NCI-H774 (cell line): ENCODE measurements at places on chromosomes 6 and 20.

DNA sequence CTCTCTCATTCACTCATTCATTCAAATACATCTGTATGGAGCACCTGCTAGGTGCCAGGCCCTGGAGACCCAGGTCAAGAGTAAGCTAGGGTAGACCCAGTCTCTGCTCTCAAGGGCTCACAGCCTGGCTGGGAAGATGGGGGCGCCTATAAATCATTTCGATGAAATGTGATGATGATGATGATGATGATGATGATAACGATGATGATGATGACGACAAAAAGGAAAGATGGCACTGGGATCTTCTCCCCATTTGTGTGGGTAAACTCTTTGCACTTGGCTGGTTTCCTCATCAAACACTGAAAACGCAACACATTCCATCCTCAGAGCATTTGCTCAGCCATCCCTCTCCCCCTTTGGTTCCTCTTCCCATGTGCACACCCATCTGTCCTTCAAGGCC, 188.0 kb upstream of the CDYL start:
- DNase-seq = no peak

- DNase-seq = no peak
Measured at GRCh38 chr6:30614044-30614842, 2.8 kb downstream of the PPP1R10 start.

GRCh38 chr6:50891290-50891689, 72.6 kb downstream of the TFAP2B start:
- no peak for DNase-seq

DNA sequence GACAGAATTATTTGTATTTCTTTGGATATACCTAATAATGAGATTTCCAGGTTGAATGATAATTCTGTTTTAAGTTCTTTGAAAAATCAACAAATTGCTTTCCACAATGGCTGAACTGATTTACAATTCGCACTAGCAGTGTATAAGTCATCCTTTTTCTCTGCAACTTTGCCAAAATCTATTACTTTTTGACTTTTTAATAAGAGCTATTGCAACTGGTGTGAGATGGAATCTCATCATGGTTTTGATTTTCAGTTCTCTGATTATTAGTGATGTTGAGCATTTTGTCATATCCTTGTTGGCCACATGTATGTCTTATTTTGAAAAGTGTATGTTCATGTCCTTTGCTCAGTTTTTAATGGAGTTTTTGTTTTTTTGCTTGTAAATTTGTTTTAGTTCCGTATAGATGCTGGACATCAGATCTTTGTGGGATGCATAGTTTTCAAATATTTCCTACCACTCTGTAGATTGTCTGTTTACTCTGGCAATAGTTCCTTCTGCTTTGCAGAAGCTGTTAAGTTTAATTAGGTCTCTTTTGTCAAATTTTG, 409.8 kb upstream of the CITED2 start:
- no peak for DNase-seq

GRCh38 chr20:40657526-40657925, 31.5 kb downstream of the MAFB start:
- DNase-seq = no peak
